Activated CD4-positive, alpha-beta T cell treated with anti-CD3 and anti-CD28 coated beads, Interleukin-2, amount 50 U/mL, for 16 hours (primary cell): ENCODE measurements at places on chromosomes 16 and 17.

- DNase-seq: no peak
These were observed 415.4 kb downstream of the SLC39A11 start for GRCh38 chr17:72677108-72677507.

DNA sequence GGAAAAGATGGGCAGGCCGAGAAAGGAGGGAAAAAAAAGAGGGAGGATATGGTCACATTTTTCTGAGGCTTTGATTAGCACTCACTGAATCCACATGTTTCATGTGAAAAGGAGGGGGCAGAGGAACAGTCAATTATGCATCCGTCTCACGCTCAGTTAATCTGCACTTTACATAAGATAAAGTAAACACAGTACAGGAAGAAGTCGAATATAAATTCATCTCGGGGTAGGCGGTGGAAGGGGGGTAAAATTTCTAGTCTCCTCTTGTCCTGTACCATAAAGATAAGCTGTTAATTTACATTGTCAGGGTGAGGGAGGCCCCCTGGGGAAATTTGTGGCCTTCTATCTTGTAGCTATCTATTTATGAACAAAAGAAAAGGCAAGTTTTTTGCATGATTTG lies 73.1 kb upstream of the CES5A start:
- DNase-seq: no peak

- DNase-seq: peak; percentile 67
These were observed 28.2 kb upstream of the ADGRG1 start for GRCh38 chr16:57600048-57600835.

GRCh38 chr16:19935694-19936093 lies 51.0 kb upstream of the GPRC5B start:
- no peak for DNase-seq

- DNase-seq: no peak
These were observed 74.7 kb upstream of the CORO6 start for GRCh38 chr17:29697371-29697770.

- DNase-seq: no peak
These were observed 7.0 kb upstream of the MYH2 start for GRCh38 chr17:10556301-10557005.

DNA sequence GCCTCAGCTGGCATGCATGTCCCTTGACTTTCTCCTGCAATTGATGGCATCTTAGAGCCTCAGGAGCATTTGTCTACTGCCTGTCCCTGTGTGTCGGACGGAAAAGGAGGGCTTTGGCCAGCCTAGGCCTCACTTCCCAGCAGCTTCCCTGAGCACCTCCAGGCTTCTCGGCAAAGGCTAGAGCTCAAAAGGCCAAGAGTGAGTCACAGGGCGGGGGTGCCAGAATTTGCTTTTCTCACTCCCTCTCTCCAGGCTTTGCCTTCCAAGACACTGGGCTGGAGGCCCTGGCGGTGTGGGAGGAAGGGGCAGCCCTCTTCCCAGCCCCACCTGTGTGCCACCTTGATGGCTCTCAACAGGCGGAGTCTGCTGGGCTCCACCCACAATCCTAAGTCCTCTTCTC lies 107.3 kb upstream of the MAF start:
- DNase-seq: no peak

DNA sequence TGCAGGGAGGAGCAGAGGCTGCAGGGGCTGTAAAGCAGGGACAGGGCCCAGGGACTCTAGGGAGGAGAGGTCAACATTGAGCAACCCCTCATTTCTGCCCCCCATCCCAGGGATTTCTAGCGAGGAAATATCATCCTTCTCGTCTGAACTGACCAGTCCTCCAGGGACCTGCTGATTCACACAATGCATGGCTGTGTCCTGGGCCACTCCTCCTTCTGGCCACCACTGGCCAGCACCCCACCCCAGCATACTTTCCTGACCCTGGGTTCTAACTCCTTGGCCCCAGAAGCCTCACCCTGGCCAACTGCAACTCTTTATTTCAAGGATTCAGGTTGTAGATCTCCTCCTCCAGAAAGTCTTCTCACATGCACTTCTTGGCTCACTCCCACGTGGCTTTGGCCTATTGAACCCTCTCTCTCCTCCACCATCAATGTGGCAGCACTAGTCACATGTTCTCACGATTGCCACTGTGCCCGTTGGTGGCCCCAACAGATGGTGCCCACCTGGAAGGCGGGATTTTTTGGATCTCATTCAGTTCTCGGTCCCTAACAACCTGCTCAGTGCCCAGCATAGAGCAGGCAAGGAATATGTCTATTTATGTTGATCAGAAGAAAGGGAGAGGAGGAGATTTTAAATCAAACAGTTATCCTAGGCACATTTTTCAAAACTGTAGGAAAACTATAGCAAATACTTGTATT lies 41.5 kb downstream of the CUEDC1 start:
- DNase-seq: no peak

GRCh38 chr17:44307387-44308186 lies 814 bp upstream of the RUNDC3A start:
- no peak for DNase-seq

GRCh38 chr16:58460219-58460610 lies 39.7 kb upstream of the NDRG4 start:
- no peak for DNase-seq

DNA sequence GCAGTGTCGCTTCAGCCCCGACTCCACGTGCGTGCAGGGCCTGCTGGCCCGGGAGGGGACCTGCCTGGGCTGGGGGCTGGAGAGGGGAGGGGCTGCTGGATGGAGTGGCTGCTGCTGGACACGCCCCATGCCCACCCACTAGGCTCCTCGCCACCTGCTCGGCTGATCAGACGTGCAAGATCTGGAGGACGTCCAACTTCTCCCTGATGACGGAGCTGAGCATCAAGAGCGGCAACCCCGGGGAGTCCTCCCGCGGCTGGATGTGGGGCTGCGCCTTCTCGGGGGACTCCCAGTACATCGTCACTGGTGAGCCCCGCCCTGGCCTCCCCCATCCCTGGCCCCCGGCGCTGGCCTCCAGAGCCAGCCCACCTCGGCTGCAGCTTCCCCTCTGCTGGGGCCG lies 2.4 kb downstream of the BRICD5 start:
- no peak for DNase-seq

GRCh38 chr16:83011939-83012338 lies 385.2 kb downstream of the CDH13 start:
- DNase-seq: no peak

DNA sequence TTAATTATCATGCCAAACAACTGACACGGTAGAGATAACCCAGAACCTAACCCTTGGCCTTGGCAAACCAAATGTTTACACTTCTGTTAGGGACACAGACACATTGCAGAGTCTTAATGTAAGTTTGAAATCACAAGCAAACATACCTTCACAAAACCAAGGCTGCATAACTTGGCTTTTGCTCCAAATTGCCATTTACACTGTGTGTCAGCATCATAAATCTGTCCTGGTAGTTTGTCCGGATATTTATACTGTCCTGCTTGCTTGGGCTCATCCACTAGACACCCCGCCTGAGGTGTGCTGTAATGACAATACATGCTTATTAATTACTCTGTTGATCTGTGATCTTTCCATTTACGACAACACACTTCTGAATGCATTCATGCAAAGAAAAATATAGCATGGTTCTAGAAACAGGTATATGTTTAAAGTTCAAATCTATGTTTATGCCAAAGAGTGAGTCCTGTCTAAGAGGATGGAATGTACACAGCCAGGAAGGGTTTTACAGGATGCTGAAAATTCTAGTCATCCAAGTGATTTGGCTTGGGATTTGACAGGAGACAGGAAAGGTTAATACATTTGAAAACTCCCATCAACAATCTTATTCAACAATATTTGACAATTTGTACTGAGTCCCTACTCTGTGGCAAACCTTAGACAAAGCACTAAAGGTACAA lies 81.1 kb downstream of the ADAMTS18 start:
- DNase-seq: no peak

GRCh38 chr17:36931096-36931696 lies 6.1 kb upstream of the LHX1 start:
- no peak for DNase-seq

DNA sequence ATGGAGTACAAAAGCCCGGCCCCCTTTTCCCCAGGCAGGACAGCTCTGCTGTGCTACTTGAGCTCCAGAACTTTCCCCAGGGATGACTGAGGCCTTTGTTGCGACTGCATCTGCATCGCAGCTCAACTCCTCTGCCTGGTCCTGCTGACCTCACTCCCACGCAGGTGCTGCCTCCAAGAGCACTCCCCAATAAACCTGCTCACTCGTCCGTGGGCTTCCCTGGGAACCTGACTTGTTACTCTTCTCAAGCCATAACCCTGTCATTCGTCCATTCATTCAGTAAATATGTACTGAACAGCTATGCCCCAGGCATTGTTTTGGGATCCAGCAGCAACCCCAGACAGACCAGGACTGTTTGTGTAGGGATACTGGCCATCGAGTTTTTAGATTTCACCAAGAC lies 11.6 kb upstream of the RMI2 start:
- DNase-seq: no peak

DNA sequence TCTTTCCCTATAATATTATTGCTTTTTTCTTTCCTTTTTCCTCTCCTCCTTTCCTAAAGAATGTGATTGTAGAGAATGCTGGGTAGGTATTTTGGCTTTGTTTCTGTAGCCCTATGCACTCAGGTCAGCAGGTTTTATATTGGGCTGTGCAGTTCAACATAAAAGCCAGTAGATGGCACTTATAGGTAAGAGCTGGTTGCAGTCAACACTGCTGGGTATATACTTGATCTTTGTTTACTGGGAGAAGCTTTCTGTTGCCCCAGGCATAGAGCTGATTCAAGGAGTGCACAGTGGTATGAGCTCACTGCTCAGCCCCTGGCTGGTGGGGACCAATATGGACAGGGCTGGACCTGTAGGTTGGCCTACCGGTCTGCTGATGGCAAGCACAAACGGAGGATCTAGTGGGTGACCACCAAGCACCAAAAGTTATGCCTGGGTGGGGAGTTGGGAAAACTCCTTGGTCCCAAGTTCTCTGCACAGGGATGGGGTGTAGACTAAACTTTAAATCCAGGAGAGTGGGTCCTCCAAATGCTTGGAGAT lies 378.9 kb downstream of the PMP22 start:
- DNase-seq: peak; percentile 5

DNA sequence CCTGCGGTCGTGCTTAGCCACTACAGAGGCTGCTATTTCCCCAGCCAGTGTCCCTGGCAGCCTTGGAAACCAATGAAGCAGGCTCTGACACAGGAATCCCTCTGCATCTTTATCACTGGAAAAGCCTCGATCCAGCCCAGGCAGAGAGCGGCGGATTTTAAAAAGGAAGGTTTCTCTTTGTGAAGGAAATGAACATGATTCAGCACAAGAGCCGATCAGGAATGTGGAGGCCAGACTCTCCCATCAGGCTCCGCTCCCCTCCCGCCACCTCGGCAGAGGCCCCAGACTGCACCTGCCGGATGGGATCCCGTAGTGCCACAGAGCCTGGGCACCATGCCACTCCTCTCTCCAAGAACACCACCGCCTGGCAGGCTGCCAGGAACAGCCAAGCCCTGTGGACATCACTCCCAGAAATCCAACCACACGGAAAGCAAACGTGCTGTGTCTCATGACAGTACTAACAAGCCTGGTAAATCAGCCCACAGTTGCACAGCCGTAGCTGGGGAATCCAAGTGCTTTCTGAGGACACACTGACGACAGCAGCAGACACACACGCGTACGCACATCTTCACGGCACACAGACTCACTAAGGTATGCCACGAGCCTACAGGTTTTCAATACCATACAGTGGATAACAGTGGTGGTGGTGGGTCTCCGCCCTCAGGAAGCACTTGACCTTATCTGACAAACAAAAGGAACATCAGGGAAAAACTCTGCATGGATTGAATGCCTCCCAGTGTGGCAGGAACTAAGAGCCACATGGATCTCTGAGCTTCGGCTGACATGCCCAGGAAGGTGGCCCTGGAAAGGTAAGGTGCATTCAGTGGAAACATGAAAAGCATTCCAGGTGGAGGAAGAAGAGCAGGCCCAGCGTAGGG lies 5.4 kb downstream of the LRRC75A start:
- DNase-seq: no peak

GRCh38 chr17:13332207-13332606 lies 269.5 kb downstream of the HS3ST3A1 start:
- no peak for DNase-seq

DNA sequence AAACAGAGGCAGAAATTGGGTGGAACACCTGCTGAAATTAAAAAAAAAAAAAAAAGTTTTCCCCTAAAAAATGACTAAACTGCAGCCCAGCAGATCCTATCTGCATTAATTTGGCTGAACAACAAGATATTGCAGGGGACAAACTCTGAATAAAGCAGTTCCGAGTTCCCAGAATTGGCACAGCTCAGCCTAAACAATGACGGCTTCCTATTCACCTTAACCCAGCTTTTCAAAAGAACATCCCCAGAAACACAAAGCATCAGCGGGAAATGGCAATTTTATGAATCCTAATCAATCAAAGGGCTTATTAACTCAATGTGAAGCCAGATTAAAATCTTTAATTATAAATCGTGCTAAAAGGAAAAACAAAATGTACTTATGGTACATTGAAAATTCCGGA lies 497.8 kb upstream of the ZFHX3 start:
- DNase-seq: no peak

DNA sequence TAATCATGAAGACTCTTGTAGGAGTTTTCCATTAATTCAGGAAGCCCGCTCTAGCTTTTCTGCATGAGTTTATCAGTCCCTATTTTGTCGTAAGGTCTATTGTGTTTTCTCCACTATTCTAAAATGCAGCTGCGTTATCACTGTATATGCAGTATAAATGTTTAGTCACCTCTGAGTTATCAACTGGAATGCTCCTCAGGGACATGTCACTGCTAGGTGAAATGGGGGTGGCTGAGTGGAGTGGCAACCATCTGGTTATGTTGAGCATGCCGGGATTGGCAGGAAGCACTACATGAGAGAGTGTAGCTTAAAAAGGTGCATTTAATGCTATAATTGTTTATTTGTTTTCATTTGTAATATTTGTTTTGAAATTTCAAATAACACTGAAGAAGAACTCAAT lies 285.2 kb upstream of the ELAC2 start:
- no peak for DNase-seq

DNA sequence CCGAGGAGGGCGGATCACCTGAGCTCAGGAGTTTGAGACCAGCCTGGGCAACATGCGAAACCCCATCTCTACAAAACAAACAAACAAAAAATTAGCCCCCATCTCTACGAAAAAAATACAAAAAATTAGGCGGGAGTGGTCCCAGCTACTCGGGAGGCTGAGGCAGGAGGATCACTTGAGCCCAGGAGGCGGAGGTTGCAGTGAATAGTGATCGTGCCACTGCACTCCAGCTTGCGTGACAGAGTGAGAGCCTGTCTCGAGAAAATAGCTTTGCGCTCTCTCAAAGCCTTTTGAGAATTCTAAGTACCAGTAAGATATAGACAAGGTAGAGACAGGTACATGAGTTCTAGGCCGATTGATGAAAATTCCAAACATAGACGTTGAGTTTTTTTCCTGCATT lies 2.0 kb downstream of the SOCS7 start:
- DNase-seq: no peak

DNA sequence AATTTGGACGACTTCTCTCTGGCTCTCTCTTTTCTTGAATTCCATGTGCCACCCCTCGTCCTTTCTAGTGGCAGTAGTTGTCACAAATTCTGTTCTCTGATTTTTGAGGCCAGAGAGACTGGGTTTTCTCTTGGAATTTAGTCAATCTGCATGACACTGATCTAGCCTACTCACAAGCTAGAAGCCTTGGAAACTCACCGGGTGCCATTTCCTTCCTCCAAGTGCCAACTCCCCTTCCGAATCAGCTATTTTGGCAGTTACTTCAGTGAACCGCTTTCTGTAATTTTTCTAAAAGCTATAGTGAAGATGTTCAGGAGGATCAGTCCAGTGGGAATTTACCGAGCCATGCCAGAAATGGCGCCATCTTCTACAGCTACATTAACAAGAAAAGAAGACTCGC lies 228.9 kb downstream of the PMP22 start:
- no peak for DNase-seq

GRCh38 chr16:2148714-2149629 lies 547 bp downstream of the RAB26 start:
- DNase-seq: peak; percentile 41
